PC-3 (cell line): ENCODE measurements at places on chromosomes 2 and 18.

- DNase-seq = no peak
- H3K27me3 ChIP-seq = no peaks in the 10 kb centered on the region
- H3K4me1 ChIP-seq = peaks cover 27% of the 10 kb centered on the region
- peaks cover 49% of the 10 kb centered on the region for H3K36me3 ChIP-seq
These were observed 1.1 kb downstream of the EEF1B2 start for GRCh38 chr2:206160807-206161179.

- no peaks in the 10 kb centered on the region for H3K36me3 ChIP-seq
- no peaks in the 10 kb centered on the region for H3K27me3 ChIP-seq
- no peak overlapping the region for H3K27ac ChIP-seq
- no peak for DNase-seq
These were observed 63.8 kb upstream of the IL1R1 start for GRCh38 chr2:102078773-102079172.

DNA sequence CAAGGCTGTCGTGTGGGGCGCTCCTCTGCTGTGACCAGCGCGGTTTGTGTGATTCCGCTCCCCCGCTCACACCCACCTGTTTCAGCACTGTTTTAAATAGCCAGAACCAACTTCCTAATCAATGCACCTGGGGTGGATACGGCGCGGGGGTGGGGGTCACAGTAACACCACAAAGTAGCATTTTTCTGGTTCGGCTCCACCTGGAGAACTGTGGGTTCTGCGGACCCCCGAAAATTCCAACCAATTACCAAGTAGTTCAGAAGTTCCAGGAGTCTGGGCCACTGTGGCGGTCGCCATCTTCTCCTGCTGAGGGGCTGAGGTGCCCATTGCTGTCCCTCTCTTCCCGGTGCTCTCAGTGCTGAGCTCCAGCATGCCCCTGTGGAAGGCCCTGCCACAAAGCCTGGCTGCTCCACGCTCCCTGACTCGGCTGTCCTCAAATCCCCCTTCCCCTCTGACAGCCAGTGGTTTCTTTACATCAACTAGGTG lies 79.4 kb downstream of the GFPT1 start:
- H3K27me3 ChIP-seq = no peaks in the 10 kb centered on the region
- no peaks in the 10 kb centered on the region for H3K36me3 ChIP-seq
- H3K27ac ChIP-seq = no peak overlapping the region

DNA sequence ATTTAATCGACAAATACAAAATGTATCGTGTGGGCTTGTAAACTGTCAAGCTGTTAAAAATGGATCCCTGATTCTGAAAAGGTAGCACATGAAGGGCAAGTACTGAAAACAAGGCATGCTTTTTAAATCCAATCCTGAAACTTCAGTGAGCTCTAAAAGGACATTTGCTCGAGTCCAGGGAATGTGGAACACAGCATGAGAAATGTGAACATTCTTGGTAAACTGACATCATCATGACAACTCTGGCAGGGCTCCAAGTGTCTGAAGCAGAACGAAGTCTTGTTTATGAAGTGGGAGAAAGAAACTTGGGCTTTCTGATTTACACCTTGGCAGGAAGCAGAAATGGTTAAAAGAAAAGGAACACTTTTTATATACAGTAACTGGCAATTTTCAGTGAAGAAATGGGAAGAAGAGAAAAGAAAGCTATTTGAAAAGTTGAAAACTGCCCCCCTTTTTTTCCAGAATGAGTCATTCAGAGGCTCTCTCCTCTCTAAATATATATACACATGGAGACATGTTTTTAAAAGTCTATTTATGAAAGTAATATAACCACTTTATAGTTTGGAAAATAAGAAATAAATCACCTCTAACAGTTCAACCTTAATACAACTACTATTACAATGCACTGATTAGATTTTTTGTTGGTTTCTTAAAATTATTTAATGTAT lies 120.8 kb downstream of the GAREM1 start:
- H3K4me3 ChIP-seq = peak overlapping the region; percentile 27; the same call in 1 of the 2 replicates
- no peaks in the 10 kb centered on the region for H3K27me3 ChIP-seq
- H3K36me3 ChIP-seq = no peaks in the 10 kb centered on the region
- H3K27ac ChIP-seq = peak overlapping the region; percentile 36
- peak; percentile 73 for DNase-seq

- H3K27ac ChIP-seq = no peak overlapping the region
- no peaks in the 10 kb centered on the region for H3K36me3 ChIP-seq
- DNase-seq = no peak
- no peak overlapping the region for H3K4me3 ChIP-seq
These were observed 647.5 kb upstream of the VRK2 start for GRCh38 chr2:57399057-57399456.

DNA sequence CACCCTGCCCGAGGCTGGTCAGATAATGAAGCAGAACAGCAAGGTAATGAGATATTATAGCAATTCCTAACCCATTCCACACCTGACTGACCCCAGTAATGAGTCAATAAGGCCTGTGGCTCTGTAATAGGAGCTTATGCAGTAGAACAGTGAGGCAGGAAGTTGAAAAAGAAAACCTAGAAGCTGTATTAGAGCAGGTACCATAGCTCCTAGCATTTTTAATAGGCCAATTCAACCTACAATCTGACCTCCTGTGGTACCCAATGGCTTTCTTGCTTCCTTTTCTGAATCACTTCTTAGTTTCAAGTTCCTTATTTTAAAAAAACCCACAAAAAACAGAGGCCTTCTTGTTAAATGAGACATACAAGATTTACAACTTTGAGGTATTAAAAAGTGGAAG lies 43.6 kb upstream of the MAP2 start:
- H3K36me3 ChIP-seq = no peaks in the 10 kb centered on the region
- no peaks in the 10 kb centered on the region for H3K27me3 ChIP-seq
- H3K4me3 ChIP-seq = no peak overlapping the region

GRCh38 chr2:144254342-144255235 lies 265.3 kb downstream of the ZEB2 start:
- H3K27me3 ChIP-seq = no peaks in the 10 kb centered on the region
- no peak for DNase-seq
- H3K36me3 ChIP-seq = peaks cover 5% of the 10 kb centered on the region; the same call in 1 of the 2 replicates
- H3K27ac ChIP-seq = no peak overlapping the region

GRCh38 chr2:215848698-215849097 lies 164.7 kb downstream of the MREG start:
- H3K4me1 ChIP-seq = peaks cover 21% of the 10 kb centered on the region
- no peak for DNase-seq
- no peaks in the 10 kb centered on the region for H3K27me3 ChIP-seq
- no peak overlapping the region for H3K27ac ChIP-seq
- H3K36me3 ChIP-seq = no peaks in the 10 kb centered on the region

DNA sequence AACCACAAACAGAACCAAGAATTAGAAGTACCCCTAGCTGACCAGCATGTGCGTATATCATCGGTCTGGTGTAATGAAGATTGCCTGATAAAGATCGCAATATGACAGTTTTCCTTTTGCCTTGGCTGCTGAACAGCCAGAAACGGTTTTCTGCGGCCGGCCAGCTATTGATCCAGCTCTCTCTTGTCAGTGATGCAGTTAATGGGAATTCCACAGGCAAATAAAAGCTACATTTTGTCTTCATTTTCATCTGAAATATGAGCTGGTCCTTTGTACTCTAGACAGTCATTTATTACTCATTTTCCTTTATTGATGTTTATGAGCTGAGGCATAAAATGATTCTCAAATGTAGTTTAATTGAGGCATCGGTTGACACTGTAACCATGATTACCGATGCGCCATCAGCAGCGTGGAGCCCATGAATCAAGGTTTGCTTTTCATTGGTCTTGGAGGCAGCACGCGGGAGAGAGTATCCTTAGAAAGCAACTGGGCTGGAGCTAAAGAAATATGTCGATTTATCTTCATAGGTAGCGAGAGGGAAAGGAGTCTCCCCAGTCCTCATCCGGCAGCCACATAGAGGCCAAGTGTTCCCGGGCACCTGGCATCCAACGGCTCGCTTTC lies 535.2 kb downstream of the GALR1 start:
- no peak overlapping the region for H3K27ac ChIP-seq
- H3K4me3 ChIP-seq = no peak overlapping the region
- H3K36me3 ChIP-seq = no peaks in the 10 kb centered on the region
- DNase-seq = no peak

DNA sequence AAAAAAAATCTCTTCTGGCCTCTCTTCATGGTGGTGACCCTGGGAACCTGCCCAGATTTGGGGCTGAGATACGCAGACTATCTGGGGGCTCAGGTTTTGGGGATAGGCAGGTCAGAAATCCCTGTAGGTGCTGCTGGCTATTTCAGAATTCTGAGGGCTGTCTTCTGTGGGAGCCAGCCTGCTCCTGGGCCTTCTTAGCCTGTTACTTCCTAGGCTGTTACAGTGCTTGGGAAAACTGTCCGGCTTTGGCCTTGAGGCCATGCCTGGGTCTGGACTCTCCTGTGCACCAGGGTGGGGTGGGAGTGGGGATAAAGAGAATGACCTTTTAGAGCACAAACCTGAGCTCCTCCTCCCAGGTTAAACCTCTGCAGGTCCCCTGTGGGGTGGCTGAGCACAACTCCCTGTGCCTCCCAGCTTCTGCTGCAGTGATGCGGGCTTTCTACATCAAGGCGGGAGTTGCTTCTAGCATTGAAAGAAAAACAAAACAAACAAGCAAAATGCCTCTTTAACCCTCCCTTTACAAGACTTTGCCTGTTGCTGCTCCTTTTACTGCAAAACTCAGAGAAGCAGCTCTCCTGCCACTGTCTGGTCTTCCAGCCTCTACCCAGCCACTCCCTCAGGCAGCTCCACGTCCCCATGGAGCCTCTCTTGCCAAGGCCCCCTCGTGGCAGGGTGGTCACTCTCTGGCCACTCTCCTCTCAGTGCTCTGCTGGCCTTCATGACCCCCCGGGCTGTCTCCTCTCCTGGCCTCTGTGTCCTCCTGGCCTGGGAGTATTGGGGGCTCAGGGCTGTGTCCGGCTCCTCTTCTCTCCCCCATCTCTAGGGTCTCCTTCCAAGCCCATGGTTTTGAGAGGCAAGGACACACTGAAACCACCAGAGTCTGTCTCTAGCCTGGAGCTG lies 293.0 kb upstream of the HS6ST1 start:
- no peaks in the 10 kb centered on the region for H3K36me3 ChIP-seq
- H3K4me3 ChIP-seq = no peak overlapping the region
- H3K27me3 ChIP-seq = peaks cover 29% of the 10 kb centered on the region
- no peak for DNase-seq
- H3K27ac ChIP-seq = no peak overlapping the region

GRCh38 chr2:124437811-124438210 lies 412.7 kb downstream of the CNTNAP5 start:
- H3K4me3 ChIP-seq = no peak overlapping the region
- no peak for DNase-seq
- H3K4me1 ChIP-seq = no peaks in the 10 kb centered on the region
- H3K27me3 ChIP-seq = no peaks in the 10 kb centered on the region
- H3K27ac ChIP-seq = no peak overlapping the region

- peaks cover 44% of the 10 kb centered on the region for H3K4me1 ChIP-seq
- H3K27me3 ChIP-seq = no peaks in the 10 kb centered on the region
- DNase-seq = peak; percentile 70
- no peaks in the 10 kb centered on the region for H3K36me3 ChIP-seq
- peak overlapping the region; percentile 45 for H3K27ac ChIP-seq
These were observed 32.0 kb upstream of the CAB39 start for GRCh38 chr2:230680463-230681170.

GRCh38 chr2:31386648-31387047 lies 27.9 kb downstream of the XDH start:
- no peak overlapping the region for H3K27ac ChIP-seq
- DNase-seq = peak; percentile 34
- no peak overlapping the region for H3K4me3 ChIP-seq
